Activated CD8-positive, alpha-beta memory T cell treated with anti-CD3 and anti-CD28 coated beads, Interleukin-2, amount 10 ng/mL, durations not matched to agents 7 days and 5 days (primary cell): ENCODE measurements at places on chromosomes 12 and 14. TPM values are rescaled to one million over a fixed set of nuclear protein-coding genes. Genes with fewer than 3 reads are reported as not detected.

The DNAH10 gene
- total RNA-seq, result 0.05 TPM

GRCh38 chr12:121651320-121651719 is 18.1 kb downstream of the MORN3 start:
- peaks cover 38% of the 10 kb centered on the region for H3K4me1 ChIP-seq
- H3K27me3 ChIP-seq, result no peaks in the 10 kb centered on the region
- no peak for DNase-seq
- no peak overlapping the region for H3K4me3 ChIP-seq
- H3K36me3 ChIP-seq, result peaks cover 29% of the 10 kb centered on the region
- no peak overlapping the region for H3K27ac ChIP-seq

GRCh38 chr12:63354969-63355368 is 204.0 kb upstream of the AVPR1A start:
- DNase-seq, result no peak
- H3K36me3 ChIP-seq, result no peaks in the 10 kb centered on the region
- H3K27me3 ChIP-seq, result no peaks in the 10 kb centered on the region
- no peak overlapping the region for H3K27ac ChIP-seq
- H3K4me1 ChIP-seq, result no peaks in the 10 kb centered on the region

The PLEKHG7 gene
- total RNA-seq, result not detected

- DNase-seq, result no peak
- H3K36me3 ChIP-seq, result no peaks in the 10 kb centered on the region
- no peak overlapping the region for H3K27ac ChIP-seq
- H3K4me1 ChIP-seq, result peaks cover 3% of the 10 kb centered on the region
- peaks cover 9% of the 10 kb centered on the region for H3K27me3 ChIP-seq
Measured at GRCh38 chr12:124570810-124571209, 3.4 kb upstream of the NCOR2 start.

The VDR gene
- 34.9 TPM for total RNA-seq

The CMA1 gene
- total RNA-seq, result not detected

The KLRG1 gene
- 5.6 TPM for total RNA-seq

The TAC3 gene
- total RNA-seq, result not detected

- H3K4me1 ChIP-seq, result no peaks in the 10 kb centered on the region
- H3K27me3 ChIP-seq, result peaks cover 19% of the 10 kb centered on the region
Measured at GRCh38 chr14:101402936-101403660, 158.2 kb upstream of the DIO3 start.

- H3K27ac ChIP-seq, result no peak overlapping the region
- no peaks in the 10 kb centered on the region for H3K4me1 ChIP-seq
- H3K36me3 ChIP-seq, result no peaks in the 10 kb centered on the region
- DNase-seq, result no peak
- H3K27me3 ChIP-seq, result no peaks in the 10 kb centered on the region
- no peak overlapping the region for H3K4me3 ChIP-seq
Measured at GRCh38 chr12:40615590-40615989, 76.6 kb upstream of the CNTN1 start.

The MUCL1 gene
- total RNA-seq, result not detected

The SCAF11 gene
- 137 TPM for total RNA-seq
